RCC 7860 (cell line): ENCODE measurements at places on chromosomes 2 and 18.

DNA sequence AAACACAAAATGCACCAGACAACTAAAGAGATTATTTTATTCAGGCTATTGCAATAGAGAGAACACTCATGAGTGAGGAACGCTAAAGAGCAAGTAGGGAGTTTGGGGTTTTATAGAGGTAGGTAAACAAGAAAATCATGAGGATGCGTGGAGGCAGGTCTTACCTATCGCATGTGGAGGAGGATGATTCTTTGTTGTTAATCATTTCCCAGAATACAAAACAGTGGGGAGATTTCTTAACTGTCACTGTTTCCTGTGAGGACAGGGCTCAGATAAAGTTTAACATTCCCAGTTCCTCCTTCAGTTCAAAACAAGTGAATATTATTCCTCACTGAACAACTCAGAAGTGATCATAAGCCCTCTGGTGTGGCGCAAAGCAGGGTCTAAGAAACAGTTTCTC lies 156.1 kb upstream of the MGAT5 start:
- no peak for DNase-seq

GRCh38 chr18:63844254-63844653 lies 43.3 kb upstream of the SERPINB2 start:
- DNase-seq, result peak; percentile 7

GRCh38 chr2:44668336-44668735 lies 273.2 kb upstream of the SIX3 start:
- no peak for DNase-seq

DNA sequence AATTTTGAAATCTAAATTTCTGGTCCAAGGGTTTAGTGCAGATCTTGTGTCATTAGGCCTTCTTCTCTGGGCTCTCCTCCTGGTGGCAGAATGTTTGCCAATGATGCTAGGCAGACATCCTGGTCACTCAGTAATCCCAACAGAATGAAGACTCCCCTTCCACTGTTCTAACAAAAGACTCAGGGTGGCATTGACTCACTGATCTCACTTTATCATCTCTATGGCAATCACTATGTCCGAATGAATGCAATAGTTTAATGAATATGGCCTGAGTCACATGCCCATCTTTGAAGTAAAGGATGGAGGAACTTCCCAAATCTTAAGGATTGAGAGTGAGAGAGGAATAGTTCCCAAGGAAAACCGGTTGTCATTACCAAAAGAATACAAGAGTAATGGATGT lies 261.1 kb downstream of the KCNE4 start:
- peak; percentile 55 for DNase-seq

- DNase-seq, result no peak
These were observed 32.8 kb upstream of the DNAH7 start for GRCh38 chr2:196101325-196101991.

- DNase-seq, result no peak
These were observed 316.3 kb downstream of the CELF4 start for GRCh38 chr18:37249171-37249886.

DNA sequence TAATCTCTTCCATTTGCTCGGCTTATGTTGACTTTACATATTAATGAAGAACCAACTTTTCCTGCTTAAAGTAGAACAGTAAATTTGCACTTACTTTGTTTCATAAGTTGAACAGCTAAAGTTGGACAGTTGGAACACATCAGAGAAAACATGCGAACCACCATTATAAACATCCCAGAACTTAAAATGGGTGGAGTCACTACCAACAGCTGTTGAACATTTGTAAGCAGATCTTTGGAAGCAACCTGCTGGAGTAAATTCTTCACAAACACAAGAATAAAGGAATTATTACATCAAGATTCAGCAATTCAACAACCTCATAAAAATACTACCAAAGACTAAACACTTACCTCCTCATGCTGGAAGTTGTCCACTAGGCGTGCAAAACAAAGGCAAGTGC lies 96.4 kb upstream of the DNER start:
- no peak for DNase-seq

DNA sequence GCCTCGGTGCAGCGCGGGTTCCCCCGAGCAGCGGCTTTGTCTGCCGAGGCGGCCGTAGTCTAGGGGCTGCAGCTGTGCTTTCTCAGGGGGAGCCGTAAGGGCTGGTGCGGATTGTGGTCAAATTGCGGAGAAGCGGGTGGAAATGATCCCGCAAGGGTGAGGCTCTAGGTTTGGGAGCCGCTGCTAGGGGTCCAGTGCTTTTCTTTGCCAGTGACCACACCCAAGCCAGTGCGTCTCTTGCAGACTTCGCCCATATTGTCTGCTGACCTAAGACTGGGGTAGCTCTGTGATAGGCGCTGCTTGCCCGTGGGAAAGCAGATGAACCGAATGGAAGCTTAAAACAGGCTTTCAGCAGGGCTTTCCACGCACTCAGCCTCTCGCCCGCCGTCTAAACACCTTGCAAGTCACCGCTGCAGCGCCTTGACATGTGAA lies 2.1 kb downstream of the DPYSL5 start:
- no peak for DNase-seq

GRCh38 chr2:148244593-148245292 lies 223.9 kb downstream of the MBD5 start:
- DNase-seq, result peak; percentile 59

DNA sequence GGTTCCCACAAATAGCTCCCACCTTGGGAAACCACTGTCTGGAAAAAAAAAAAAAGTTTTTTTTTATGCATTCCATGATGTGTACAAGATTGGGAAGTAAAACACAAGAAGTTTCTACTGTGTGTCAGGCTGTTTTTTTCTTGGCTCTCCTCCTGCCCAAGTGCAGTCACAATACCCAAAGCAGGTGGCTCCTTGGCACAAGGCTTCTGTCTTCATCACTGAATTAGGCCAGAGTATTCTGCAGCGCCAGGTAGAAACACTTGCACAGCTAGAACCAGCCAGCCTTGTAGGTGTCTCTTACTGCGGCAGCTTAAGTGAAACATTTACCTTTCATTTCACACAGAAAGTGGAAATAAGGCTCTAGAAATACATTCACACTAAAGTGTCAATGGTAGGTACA lies 23.8 kb upstream of the MAL start:
- no peak for DNase-seq

GRCh38 chr2:98868548-98869271 lies 67.3 kb downstream of the CRACDL start:
- no peak for DNase-seq

DNA sequence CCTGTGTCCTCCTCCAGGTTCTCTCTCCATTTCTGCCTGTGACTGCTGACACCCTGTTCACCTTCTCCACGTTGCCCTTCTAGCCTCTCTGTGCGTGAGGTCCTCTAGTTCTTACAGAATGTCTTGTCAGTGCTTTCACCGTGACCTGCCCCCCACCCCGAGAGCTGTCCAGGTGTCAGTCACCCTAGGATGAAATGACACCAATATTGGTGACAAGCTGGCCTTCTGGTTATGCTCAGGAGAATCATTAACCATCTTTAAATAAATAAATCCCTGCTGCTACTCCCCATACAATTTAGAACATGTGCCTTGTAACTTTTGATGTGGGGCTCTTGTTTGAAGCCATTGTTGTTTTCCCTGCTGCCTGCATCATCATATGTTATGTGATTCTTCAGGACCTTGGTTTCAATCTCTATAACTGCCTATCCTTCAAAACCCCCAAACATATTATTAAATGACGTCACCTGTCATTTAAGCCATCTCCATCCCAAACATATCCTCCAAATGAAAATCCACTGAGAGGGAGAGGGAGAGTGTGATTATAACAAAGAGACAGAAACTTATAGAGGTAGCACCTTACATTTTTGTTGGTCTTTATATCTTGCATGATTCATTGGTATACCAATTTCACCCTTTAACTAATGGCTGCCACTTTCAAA lies 496.3 kb downstream of the PARD3B start:
- no peak for DNase-seq

GRCh38 chr2:47218899-47219525 lies 63.9 kb upstream of the STPG4 start:
- DNase-seq, result no peak

DNA sequence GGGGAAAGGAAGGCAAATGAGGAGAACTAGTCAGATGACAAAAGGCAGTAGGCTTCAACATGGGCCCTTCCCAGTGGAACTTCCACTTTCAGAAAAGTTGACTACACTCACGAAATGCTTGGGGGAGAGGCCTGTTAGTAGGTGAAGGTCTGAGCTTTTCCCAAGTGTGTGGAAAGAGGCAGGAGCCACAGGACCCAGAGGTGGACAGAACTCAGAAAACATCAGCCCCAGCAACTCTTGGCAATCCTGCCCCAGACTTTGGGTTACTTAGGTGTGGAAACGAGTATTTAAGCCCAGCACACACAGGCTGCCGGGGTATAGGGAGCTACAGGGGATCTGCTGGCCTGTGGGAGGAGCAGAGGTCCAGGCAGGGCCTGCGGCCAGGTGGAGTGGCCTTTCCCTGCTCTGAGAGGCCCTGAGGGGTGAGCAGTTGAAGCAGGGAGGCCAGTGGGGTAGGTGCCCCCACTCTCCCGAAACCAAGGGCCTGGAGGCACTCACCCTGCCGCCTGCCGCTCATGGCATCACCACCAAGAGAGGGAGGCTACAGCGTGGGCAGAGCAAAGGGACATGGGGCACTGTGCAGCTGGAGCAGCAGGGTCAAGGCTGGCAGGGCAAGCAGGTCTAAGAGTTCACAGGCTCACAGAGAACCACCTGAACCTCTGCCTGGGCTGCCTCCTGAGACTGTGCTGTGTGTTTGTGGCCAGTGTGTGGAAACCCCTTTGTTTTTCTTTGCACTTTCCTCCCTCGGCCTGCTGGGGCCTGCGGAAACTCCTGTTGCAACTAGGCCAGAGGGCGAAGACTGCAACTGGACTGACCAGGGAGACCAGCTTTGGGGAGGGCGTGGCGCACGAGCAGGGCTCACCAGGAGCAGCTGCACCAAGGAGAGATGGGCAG lies 130.7 kb upstream of the SERTAD2 start:
- no peak for DNase-seq

- no peak for DNase-seq
These were observed 31.6 kb downstream of the EPB41L3 start for GRCh38 chr18:5512176-5512575.

GRCh38 chr18:32771871-32772580 lies 797 bp downstream of the KLHL14 start:
- DNase-seq, result no peak

DNA sequence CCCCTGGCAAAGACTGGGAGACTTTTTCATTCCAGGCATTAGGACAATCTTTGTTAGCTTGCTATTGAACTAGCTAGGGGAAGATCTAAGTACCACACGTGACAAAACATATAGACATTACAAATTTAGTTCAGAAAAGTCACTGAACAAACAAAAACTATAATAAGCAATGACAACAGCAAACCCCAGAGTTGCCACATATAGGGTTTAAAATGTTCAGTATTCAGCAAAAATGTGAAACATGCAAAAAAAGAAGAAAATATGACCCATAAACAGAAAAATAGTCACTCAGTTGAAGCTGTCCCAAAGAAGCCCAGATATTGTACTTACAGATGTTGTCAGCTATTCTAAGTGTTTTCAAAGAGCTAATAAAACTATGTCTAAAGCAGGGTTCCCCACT lies 431.1 kb upstream of the CDH2 start:
- DNase-seq, result no peak

DNA sequence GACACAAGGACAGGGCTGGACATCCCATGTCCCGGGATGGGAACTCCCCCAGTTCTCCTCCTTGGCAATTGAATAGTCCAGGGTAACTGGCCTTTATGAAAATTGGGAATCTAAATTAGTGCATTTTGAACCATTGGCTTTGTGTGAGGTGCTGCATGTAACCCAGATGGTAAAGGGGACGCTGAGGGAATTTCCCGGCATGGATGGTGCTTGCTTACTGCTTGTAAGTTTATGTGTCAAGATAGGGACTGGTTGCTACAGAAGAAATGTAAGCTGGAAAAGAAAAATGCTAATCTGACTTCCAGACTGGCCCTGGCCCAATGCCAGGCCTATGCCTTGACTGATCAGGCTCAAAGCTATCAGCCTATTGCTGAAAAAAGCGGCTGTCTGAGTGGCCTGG lies 1096.7 kb upstream of the DDX18 start:
- DNase-seq, result no peak

DNA sequence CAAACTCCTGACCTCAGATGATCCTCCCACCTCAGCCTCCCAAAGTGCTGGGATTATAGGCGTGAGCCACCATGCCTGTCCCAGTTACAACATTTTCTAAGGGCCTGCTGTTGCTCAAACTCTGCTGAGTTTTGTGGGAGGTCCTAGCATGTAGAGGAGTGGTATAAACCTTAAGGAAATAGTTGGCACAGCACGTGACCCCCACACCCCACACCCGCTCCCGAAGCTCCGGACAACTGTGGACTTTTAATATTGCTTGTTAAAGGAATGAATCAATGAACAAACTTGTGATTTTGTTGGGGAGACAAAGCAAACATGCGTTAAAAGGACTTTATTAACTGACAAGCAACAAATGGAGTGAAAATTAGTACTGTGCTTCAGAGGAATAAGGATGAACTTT lies 137.8 kb upstream of the GATA6 start:
- no peak for DNase-seq

DNA sequence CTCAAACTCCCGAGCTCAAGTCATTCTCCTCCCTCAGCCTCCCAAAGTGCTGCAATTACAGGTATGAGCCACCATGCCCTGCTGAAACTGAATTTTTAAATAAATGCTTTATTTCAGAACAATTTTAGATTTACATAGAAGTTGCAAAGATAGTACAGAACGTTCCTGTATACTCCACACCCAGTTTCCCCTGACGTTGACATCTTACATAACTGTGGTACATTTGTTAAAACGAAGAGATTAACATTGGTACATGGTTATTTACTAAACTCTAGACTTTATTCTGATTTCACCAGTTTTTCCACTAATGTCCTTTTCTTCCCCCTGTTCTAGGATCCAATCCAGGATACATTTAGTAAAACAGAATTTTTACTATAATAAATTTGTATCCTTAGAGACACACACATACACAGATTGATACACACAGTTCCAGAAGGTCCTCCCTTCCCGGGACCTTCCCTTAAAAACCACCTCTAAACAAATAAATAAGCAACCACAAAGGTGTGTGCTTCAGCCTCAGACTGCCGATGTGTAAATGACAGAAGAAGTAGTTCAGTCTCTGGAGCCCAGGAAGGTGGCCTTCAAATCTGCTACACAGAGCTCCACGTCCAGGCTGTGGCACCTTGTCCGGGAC lies 6.9 kb downstream of the NEU2 start:
- DNase-seq, result no peak

DNA sequence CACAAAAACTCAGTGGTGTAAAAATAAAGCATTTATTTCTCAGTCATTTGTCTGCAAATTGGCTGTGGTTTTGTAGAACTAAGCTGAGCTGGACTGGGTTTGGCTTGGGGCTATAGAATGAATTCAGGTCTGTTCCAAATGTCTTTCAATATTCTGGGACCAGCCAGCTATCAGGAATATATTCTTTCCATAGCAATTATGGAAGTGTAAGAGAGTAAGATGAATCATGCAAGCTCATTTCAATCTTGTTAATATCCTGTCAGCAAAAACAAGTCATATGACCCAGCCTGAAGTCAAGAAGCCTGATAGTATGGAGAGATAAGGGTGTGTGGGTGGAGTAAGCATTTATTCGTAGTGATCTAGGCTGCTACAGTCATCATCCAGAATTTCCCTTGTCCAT lies 481.0 kb upstream of the CDH2 start:
- no peak for DNase-seq

DNA sequence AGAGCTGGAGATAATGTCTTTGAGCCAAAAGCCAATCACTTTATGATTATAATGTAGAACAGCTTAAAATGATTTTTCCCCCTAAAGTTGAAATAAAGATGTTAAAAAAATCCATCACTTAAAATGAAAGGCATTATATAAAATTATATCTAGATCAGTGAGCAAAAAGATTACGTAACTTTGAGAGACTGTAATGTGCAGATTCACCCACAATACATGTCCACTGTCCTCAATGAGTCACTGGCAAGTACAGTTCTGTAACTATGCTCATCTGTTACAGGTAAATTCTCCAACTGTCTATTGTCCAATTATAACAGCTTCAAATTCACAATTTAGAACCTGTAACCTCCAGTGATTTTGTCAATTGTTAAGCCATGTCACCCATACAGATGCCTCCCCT lies 19.0 kb downstream of the FAM161A start:
- DNase-seq, result no peak
